ENCODE measurements at places on chromosomes 12 and 14.

GRCh38 chr12:68455691-68456345 lies 123.7 kb upstream of the MDM1 start:
- peak; percentile 12 for DNase-seq

GRCh38 chr12:95351748-95352147 lies 122.2 kb upstream of the METAP2 start:
- DNase-seq, result no peak

- DNase-seq, result peak; percentile 5
Measured at GRCh38 chr14:78010688-78011087, 159.5 kb upstream of the NRXN3 start.

DNA sequence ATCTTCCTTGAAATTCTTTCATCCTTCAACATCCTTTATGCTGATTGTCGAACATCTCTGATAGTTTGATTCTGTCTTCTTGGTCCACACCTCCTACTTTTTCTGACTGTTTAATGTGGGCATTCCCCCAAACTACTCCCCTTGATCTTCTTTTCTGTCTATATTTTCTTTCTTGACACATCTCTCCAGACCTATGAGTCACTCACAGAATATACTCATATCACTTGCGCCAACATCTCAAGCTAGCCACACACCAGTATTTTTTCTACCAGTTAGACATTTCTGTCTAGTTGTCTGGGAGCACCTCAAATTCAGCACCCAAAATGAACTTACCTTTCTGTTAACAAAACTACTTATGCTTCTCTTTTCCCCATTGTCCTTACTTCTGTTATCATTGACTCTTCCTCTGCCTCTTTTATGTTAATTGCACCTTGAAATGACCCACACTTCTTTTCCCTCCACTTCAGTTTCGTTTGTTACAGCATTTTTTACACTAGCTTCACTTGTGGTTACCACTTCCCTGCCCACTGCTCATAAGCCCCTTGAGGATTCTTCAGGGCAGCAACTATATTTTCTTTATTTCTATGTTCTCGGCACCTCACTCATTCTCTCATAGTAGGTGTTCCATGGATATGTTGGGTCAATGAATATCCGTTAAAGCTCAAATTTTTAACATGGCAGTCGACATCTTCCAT lies 33.5 kb downstream of the TSHR start:
- peak; percentile 30 for DNase-seq

DNA sequence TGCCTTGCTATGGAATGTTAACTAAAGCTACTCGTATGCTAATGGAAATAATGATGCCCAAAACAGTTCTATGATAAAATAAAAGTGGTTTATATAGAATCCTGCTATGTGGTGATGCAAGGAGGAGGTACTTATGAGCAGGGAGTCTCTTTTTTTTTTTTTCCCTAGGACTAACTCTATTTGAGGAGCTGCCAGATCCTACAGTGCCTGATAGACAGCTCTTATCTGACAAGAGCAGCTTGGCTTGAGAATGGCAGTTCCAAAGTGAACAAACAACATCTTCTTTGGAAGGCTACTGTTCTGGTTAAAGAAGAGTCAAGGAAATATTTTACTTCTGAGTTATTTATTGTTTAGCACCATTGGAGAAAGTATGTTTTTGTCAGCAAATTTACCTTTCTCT lies 10.2 kb upstream of the ACSM4 start:
- no peak for DNase-seq

- DNase-seq, result peak; percentile 82
Measured at GRCh38 chr12:46944088-46944487, 118.3 kb upstream of the SLC38A4 start.

GRCh38 chr14:92368001-92368400 lies 45.0 kb downstream of the SLC24A4 start:
- no peak for DNase-seq

GRCh38 chr14:33210311-33210710 lies 271.6 kb downstream of the NPAS3 start:
- DNase-seq, result peak; percentile 1

- peak; percentile 80 for DNase-seq
Measured at GRCh38 chr12:52032446-52032803, 18.8 kb upstream of the NR4A1 start.

GRCh38 chr12:100651694-100652093 lies 78.2 kb downstream of the GAS2L3 start:
- DNase-seq, result no peak

DNA sequence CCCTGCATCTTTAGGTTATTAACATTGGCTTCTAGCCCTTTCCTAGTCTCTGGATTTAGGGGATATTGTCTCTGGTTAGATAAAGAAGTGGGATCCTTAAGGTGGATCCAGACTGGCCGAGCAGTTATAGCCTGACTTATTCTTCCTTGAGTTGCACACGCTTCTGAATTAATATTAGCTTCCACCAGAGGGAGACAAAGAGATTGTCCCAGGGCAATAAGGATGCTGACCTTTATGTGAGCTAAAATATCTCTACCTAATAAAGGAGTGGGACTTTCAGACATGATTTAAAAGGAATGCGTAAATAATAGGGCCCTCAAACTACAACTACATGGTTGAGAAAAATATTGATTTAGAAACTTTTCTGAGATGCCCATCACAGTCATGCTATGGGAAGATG lies 139.7 kb downstream of the SLCO1B3 start:
- DNase-seq, result no peak

- DNase-seq, result no peak
Measured at GRCh38 chr14:99908653-99909250, 115.5 kb downstream of the EML1 start.

DNA sequence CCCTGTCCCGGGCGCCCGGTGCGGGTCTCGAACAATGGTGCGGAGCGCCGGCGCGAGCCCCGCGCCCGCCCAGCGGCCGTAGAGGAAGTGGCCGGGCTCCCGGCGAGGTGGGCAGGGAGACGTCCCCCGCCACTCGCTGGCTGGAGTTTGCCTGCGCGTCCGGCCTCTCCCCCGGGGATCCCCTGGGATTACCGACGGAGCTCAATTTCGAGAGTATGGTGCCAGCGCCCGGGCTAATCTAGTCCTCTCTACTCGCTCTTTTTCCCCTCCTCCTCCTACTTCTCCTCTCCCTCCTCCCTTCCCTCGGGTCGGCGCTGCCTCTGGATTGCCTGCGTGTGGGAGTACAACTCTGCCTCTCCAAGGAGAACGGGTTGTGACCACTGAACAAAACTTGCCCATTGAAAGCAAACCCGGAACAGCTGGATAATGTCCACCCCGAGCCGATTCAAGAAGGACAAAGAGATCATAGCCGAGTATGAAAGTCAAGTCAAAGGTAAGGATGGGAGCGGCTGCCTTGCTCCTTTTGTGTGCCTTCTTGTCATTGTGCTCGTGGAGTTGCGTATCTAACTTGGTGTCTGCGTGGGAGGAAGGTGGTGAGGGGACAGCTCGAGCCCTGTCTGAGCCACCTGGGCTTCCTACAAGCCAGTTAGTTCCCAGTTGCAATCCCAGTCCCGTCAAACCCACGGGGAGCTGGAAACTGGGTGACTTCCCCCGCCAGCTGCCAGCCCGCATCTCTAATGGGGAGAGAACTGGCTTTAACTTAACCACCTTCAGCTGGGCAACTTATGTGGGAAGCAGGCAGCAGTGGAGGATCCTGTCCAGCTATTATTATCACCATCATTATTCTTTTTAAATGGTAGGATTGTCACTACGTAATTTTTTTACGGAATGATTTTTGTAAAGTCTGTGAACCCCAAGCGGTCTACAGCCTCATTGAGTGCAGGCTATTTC lies at the start of gene SRGAP1:
Gene SRGAP1, plus strand, starts transcription at position 310 of the 951 bp plus-strand sequence. Its CDS starts 117 bp downstream, at position 427.
- peak; percentile 73 for DNase-seq

DNA sequence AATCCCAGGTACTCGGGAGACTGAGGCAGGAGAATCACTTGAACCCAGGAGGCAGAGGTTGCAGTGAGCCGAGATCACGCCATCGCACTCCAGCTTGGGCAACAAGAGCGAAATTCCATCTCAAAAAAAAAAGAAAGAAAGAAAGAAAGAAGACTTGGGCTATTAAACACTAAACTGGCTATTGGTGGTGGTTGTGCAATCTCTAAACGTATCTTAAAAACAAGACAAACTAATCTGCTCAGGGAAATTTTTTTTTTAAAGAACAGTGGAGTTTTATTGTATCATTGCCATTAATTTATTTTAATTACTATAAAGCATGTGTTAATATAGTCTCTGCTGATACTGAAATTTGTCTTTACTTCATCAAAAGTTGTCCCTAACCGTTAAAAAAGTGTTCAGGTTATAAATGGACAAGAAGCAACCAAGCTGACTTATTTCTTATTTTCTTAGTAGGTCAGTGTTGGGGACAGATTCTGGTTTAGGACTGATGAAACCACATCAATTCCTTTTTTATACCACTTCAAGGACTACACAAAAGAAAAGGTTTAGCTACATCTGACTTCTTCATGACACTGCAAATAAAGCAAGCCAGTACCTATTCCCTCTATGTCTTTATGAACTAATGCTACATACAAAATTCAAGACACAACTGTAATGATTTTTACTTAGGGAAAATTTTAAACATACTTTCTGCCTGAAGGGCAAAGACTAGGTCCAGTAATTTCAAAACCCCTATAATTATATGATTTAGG lies 68.7 kb upstream of the KRAS start:
- no peak for DNase-seq

DNA sequence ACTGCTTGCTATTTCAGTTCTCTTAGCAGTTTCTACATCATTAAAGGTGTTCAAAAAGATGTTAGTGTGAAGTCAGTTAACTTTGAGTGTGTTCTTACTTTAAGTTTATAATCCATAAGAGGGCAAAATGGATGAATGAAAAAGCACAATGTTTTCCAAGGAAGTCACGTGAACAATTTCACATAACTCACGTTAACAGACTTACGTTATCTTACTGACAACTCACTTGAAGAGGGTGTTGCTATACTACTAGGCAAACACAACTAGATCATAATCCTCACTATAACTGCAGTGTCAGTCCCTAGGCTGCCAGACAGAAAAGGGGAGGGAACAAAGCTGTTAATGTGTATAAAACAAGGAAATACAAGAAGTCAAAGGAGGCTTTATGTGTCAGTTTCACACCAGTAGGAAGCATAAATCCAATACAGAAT lies 6.4 kb downstream of the SLC2A13 start:
- no peak for DNase-seq

DNA sequence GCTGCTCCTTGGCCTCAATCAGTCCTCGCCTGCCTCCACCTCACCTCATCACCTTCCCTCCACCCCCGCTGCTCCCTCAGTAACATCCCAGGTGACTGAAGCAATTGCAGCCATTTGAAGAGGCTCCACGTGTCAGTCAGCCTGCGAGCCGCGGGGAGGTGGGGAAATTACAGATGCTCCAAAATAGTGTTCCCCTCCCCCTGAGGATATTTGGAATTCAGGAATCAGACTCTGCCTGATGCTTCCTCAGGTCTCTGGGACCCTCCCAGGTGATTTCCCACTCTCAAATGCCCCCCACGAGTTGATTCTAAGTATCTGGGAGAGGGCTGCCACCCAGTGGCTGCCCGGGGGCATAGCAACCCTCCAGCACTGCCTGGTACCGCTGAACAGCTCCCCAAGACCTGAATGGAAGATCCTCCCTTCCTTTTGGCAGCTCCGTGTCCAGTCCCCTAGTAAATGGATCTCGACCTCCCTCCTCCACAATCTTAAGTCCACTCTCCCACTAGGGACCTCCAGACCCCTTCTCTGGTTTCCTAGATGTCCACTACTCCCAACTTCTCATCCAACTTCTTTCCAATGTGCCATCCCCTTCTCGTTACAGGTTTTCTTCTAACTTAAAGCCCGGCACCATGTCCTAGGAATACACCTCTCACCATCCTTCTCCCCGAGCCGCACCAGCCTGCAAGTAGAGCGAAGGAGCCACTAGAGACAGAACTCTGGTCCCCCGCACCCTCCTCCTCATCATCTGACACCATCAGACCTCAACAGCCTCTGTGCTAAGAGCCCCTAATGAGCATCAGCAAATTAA lies 1.4 kb upstream of the ASIC1 start:
- peak; percentile 46 for DNase-seq

DNA sequence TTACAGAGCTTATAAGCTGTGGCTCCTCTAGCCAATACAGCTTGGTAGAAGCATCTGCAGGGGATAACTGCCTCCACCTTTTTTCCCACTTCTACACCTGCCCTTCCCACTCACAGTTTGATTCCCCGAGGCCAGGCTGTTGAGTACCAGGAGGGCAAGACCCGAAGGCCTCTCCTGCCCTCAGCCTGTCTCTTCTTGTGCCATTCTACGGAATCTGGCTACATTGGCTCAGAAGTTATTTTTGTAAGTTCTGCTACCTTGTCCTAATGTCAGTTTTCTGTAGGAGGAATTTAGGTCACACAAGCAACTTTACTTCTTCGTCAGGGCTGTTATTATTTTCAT lies 11.7 kb downstream of the FBXL14 start:
- DNase-seq, result no peak

- no peak for DNase-seq
Measured at GRCh38 chr12:11412731-11413130, 17.4 kb upstream of the PRB2 start.

GRCh38 chr12:26247873-26248272 lies 52.5 kb downstream of the SSPN start:
- DNase-seq, result no peak

DNA sequence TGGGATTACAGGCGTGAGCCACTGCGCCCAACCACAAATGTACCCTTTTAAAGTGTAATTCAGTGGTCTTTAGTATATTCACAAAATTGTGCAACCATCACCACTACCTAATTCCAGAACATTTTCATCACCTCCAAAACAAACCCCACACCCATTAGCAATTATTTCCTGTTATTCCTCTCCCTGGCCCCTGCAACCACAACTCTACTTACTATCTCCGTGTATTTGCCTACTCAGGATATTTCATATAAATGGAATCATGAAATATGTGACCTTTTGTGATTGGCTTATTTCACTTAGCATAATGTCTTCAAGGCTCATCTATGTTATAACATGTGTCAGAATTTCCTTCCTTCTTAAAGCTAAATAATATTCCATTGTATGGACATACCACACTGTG lies 16.0 kb upstream of the AQP2 start:
- no peak for DNase-seq

DNA sequence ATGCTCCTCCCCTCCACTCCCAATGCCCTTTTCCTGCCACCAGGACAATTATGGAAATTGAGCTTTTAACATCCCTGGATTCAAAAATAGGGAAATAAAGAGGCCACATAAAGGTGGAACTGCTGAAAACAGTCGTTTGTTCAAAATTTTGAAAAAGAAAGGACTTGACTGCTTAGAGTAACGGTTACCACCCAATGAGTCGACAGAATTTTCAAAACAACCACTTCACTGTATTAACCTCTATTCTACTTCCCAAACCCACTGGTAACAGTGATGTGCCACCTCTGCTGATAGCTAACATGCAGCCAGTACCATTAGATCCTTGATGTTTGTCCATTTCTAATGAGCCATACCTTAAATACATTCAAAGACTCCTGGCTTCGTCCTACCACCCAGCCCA lies 4.9 kb downstream of the ST8SIA1 start:
- no peak for DNase-seq

DNA sequence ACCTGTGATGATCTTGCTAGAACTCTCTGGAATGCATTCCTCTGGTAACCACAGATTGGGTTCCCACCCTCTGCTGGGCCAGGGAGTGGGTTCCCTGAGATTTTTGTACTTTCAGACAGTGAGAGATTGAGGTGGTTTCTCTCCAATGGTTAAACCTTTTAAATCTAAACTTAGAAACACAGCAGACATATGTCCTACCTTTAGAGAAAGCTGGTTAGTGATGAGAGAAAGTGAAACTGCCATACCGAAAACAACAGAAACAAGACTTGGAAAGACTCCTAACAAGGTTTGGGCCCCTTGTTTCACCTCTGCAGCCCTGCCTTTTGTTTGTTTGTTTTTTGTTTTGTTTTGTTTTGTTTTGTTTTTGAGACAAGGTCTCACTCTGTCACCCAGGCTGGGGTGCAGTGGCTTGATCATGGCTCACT lies 9.7 kb upstream of the SGPP1 start:
- no peak for DNase-seq

All from IMR-90 (cell line).